ENCODE measurements at places on chromosomes 7 and 10. TPM values are rescaled to one million over a fixed set of nuclear protein-coding genes. Genes with fewer than 3 reads are reported as not detected.
A peak's percentile ranks its signal among the peaks of the same experiment; 100 is the strongest.

Gene CEP55
- total RNA-seq: 0.16 TPM

Gene CNNM1
- total RNA-seq: 0.61 TPM

DNA sequence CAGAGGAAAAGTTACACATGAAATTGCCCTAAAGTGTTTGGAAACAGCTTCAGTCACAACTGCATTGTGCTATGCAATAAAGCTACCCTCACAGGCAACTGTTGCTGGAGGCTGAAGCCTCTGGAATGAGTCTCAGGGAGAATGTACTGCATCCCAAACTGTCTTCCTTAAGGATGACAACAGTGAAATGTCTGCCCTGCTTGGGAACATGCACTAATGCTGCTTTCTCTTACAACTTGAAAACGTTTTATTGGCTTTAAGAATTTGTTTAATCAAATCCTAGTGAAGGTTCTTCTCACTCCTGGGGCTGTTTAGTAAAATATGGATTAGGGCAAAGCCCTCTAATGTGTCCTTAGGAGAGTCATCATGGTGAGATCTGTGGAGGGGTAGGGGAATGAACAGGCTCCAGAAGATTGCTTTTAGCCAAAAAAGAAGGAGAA, 215.4 kb downstream of the TWIST1 start:
- no peak for DNase-seq

Gene CPED1
- 44.4 TPM for total RNA-seq

DNA sequence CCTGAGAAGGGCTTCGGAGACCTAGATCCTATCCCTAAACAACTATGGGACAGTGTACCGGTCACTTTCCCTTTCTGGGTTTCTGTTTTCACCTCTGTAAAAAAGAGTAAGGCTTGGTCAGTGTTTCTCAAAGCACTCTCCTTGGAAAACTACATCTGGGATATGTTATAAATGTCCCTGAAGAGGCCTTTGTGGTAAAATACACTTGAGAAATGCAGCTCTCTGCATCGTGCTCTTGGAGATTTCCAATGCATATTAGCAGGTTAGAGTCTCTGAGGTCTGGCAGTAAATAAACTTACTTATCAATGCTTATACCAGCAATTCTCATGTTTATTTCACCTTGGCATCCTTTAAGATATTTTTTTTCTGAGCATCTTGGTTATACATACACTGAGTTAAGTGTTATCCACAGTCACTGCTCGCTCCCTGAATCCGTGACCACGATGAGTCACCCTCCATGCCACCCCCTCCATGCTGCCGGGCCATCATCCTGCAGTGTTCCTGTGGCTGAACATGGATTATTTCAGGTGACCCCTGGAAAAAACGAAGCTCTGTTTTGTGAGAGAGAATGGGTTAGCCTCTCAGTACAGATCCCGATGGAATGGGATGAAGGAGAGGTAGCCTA, 3.3 kb upstream of the TBXAS1 start:
- no peak for DNase-seq

Gene RABGEF1
- total RNA-seq: 41.1 TPM

DNA sequence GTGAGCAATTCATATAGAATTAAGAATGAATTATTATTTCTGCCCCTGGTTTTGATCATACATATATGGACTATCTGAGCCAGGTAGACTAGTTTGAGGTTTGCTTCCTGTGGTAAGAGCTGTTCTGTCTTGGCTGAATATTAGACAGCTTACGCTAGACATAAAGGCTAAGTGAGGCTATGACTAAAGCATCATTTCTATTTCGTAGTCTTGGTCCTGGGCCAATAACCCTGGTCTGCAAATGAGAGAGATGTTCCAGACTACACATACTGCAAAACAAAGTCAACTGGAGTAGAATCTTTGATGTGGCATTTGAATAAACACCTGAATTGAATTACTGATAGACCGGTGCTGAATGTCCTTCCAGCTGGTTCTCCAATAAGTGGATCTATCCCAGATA, 40.8 kb upstream of the CACNB2 start:
- DNase-seq: no peak

DNA sequence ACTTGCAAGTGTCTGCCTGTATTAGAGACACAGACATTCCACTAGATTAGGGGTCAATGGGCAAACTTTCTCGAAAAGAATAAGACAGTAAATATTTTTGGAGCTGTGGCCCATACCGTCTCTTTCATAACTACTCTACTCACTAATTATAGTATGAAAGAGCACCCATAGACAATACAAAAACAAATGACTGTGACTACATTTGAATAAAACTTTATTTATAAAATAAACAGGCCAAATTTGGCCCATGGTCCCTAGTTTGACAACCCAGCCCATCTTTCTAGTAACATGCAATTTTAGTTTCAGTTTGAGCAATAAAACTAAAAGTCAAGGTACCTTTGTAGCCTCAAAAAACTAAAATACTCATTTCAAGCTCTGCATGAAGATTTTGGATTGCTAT, 294.6 kb downstream of the PARD3 start:
- DNase-seq: no peak

Gene SP8
- not detected for total RNA-seq

- no peak for DNase-seq
Observed at GRCh38 chr10:7915923-7916536, 97.7 kb downstream of the TAF3 start.

Gene FGFR2
- total RNA-seq: 1.4 TPM

- no peak for DNase-seq
Observed at GRCh38 chr7:83365746-83366145, 203.1 kb upstream of the PCLO start.

Gene IRF5
- 17.3 TPM for total RNA-seq

Gene TUBB8
- not detected for total RNA-seq

DNA sequence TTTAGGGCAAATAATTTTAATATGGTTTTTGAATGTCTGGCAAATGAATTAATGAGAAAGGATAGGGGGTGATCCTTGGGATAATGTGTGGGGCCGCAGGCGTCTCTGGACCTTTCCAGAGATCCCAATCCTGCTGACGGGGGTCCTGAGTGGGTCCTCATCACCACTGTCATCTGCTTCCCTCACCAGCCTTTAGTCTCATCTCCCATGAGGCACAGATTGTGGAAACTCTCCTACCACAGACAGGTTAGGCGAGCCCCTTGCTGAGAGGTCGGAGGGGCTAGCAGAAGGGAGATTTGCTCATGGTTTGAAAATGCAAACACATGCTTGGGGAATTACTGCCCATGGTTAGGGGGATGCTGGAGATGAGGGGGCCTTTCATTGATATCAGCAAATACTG, 484.6 kb downstream of the RPS24 start:
- DNase-seq: peak; percentile 55

Gene DKK1
- 11.4 TPM for total RNA-seq

DNA sequence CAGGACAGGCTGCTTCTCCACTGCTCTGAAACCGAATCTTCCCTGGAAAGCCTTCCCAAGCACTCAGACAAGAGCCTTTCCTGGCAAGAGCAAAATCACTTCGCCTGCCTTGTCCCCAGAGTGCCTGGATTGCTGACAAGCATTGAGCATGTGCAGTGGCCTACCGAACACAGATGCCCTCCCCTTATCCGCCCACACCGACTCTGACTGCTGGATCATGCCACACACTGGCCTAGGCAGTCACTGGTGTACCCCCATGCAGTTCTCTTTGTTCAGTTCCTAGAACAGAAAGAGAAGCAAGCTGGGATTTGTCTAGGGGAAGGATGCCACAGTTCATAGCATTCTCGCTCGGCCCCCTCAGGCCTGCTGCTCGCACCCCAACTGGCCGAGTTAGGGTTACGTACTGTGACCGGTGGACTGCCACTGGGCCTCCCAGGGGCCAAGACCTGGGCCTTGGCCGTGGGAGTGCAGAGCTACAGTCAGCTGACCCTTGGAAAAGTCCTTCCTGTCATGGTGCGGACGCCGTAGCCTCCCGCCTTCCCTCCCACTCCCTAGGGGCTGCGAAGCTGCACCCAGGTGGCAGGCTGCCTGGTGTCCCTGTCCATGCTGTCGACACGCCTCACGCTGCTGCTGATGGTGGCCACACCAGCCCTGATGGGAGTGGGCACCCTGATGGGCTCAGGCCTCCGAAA, 6.9 kb downstream of the ABCB8 start:
- no peak for DNase-seq

DNA sequence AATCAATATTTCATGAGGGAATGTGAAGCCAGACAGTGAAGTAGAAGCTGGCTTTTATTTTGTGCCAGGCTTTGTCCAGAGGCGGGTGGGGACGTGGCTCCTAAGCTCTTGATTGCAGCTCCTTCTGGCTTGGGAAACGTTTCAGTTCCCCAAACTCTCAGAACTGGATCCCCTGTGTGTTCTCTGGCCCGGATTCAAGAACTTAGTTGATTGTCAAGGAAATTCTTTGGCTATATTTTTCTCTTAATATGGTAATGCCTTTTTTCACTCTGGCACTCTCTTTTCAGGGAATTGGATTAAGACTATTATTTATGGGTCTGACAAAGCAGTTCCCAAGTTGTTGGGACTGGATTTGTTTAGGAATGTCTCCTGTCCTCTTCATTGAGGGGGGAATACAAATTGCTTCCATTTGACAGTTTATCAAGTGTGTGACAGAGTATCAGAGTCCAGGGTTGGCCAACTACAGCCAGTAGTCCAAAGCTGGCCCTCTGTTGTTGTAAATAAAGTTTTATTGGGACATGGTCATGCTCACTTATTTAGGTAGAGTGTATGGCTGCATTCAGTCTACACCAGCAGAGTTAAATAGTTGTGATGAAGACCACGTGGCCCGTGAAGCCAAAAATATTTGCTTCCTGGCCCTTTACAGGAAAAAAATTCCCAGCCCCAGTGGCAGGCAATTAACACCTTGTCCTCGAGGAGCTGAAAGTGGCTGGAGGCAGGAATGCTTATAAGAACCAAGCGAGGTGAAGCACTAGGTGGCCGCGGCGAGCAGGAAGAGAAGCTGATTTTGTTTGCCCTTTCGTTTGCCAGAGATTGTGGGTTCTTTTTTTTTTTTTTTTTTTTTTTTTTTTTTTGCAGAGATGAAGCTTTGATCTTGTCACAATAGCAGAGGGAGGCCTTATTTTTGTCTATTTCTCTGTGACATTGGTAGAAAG, 34.3 kb downstream of the HTRA1 start:
- no peak for DNase-seq

DNA sequence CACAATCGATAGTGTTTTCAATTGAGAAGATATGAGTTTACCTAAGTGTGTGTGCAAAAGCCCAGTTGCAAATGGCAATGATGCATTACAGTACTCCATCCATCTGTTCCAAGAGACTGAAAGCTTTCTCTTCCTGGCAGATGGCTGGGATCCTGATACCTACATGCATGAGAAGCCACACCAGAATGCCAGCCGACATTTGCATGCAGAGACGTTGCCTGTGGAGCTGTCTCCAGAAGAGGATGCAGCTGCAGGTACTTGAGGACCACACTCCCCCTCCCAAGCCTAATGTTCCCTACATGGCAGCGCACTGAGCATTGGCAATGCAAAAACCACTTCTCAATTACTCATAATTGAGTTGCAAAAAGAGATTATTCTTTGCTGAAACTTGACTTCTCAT, 332.1 kb downstream of the WDR11 start:
- DNase-seq: no peak

Gene ECHS1
- total RNA-seq: 188 TPM

GRCh38 chr10:780536-781524, 91.4 kb upstream of the DIP2C start:
- DNase-seq: no peak

Gene MYO1G
- total RNA-seq: 8.7 TPM

Gene CHAT
- not detected for total RNA-seq

Gene TBXAS1
- 35.2 TPM for total RNA-seq
